ENCODE measurements at places on chromosomes 4 and X.

DNA sequence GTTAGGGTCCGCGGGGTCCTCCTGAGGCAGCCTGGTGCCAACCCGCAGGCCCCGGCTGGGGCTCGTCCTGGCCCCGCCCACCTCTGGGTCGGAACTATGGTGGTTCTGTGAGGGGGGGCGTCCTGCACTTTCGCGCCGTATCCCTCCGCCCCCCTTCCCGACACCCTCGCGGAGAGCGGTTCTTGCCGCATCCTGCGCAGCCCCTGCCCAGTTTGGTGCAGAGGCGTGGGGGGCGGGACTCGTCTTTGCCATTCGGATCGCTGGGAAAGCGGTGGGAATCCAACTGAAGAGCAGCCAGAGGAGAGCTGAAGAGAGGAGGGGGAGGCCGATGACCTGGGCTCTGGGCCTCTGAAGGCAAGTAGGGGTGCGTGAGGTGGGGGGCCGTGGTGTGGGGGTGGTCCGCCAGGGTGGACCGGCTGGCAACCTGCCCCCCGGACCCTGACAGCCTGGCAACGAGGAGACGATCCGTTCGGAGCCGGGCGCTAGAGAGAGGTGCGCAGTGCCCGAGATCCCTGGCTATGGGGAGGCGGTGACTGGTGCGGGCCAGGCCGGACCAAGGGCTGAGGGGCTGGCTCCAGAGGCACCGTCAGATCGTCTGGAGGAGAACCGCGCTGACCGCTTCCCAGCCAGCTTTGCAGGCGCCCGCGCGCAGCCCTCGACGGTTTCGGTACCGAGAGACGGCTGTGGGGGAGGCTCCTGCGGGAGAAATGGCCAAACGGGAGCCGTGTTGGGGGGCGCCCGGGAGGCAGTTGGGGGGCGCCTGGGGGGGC, at the start of gene GPRASP1:
Gene GPRASP1 (plus strand): TSS at position 242 of the 770 bp plus-strand sequence. CDS start 2,431 bp downstream, outside the sequence.
- DNase-seq = no peak

- no peak for DNase-seq
These were observed 49.3 kb downstream of the APELA start for GRCh38 chr4:164926301-164926700.

- no peak for DNase-seq
These were observed 1.2 kb upstream of the AMOT start for GRCh38 chrX:112841820-112842157.

GRCh38 chrX:133090236-133090809, 6.6 kb downstream of the USP26 start:
- DNase-seq = no peak

DNA sequence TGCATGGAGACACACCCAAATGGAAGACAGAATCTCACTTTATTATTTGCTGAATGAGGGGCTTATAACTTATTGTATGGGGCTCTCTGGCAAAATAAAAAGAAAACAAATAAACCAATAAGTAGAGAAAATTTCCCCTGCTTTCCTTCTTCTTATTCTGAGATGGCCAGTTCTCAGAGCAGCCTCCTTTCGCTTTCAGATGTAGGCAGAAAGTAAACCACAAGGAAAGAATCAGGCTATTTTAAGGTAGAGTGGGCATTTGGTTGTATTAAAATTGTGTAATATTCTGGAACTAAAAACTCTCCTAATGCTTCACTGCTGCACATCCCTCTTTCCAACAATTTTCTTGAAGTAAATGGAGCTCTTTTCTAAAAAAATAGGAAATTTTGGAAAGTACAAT, 241.8 kb downstream of the GALNTL6 start:
- no peak for DNase-seq

DNA sequence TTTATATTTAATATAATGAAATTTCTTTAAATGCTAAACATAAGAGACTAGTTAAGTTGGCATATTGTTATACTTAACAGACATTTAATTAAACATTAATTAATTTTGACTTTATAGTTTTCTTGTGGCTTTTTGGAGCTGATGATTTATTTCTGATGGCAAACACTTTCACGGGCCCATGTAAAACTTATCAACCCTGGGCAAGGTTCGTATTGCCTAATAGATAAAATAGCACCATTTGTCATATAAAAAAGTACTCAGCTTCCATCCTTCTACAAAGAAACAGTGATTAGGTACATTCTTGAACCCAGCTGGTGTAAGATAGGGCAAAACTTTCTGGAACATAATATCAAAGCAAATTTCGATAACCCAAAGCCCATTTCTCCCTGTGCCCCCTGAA, 63.2 kb downstream of the PAK3 start:
- DNase-seq = no peak

GRCh38 chr4:187480146-187481145, 515.1 kb upstream of the ZFP42 start:
- DNase-seq = no peak

DNA sequence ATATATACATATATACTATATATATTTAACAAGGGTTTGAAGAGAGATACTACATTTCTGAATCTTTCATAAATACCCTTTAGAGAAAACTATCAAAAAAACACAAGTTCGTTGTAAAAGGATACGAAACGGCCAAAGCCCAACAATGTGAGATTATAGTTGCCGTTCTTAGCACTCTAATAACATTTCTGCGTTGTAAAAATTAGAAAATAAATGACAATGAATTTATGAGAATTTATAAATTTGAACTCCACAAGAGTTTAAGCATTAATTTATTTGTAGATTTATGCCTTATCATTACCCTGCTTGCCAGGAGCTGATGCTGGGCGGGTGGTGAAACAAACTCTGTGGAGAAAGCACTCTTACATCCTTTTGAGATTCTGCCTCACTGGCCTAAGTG, 1.1 kb downstream of the WDR17 start:
- no peak for DNase-seq

- peak; percentile 36 for DNase-seq
These were observed 459.8 kb upstream of the DIPK2B start for GRCh38 chrX:45660477-45660876.

DNA sequence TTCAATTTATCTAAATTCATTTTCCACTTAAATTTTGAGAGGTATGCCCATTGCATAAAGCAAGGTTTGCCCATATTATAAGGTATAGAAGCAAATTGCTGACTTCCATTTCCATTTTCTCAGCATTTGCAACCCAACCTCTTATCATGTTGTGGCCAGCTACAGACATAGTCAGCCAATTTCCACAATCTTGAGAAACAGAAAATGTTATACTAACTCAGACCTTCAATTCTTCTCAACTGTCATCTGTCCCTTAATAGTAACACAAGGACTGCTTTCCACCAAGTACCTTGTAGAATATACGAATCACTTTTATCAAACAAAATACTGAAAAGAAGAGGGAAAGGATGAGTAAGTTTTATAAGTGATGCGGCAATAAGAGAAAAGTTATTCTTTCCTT, 11.2 kb upstream of the GRIA3 start:
- no peak for DNase-seq

DNA sequence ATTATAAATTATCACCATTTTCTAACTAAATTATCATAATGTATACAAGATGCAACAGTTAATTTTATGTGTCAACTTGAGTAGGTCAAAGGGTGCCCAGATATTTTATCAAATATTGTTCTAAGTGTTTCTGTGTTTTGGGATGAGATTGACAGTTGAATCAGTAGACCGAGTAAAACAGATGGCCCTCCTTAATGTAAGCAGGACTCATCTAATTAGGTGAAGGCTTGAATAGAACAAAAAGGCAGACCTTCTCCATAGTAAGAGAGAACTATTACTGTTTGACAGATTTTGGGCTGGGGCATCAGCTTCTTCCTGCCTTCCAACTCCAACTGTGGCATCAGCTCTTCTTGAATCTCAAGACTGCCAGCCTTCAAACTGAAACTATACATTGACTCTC, 185.8 kb downstream of the TRAM1L1 start:
- DNase-seq = no peak

GRCh38 chrX:9416562-9417348, 48.1 kb upstream of the TBL1X start:
- no peak for DNase-seq

DNA sequence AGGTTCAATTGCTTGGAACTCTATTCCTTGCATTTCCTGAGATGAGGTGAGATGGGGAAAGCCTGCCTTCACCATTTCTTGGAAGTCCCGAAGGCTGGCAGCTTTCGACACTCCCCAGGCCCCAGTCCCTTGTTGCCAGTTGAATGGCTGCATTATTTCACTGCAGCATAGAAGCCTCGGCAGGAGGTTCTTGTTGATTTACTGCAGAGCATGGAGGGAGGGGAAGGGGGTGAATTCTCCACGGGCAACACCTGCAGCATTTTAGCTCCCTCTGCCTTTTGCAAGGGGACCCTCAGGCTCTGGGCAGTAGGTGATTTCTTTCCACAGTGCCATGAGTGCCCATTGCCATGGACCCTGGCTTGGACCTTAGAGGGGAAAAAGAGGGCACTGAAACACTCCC, 10.7 kb upstream of the BCLAF3 start:
- DNase-seq = no peak

DNA sequence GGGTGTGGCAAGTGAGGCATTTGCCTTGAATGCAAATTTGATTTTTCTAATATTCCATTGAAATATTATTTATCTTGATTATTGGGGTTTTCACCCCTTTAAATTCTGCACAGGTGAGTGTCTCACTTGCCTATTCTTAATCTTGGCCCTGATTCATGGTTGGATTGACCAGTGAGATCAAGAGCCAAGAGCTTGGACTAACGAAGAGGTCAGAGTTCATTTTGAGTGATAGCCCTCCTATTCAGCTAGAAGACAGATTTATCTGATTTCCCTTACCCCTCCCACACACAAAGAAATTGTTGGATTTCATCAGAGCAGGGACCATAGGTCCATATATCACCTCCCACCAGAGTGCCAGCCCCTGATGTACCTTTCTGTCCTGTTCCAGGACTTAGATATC, 11.6 kb upstream of the ACOT9 start:
- no peak for DNase-seq

- peak; percentile 81 for DNase-seq
These were observed at the start of gene TMEM156 for GRCh38 chr4:39032218-39033085. TSS of gene TMEM156 (minus strand) at chr4:39032409. CDS start at chr4:39032313, 96 bp downstream.

DNA sequence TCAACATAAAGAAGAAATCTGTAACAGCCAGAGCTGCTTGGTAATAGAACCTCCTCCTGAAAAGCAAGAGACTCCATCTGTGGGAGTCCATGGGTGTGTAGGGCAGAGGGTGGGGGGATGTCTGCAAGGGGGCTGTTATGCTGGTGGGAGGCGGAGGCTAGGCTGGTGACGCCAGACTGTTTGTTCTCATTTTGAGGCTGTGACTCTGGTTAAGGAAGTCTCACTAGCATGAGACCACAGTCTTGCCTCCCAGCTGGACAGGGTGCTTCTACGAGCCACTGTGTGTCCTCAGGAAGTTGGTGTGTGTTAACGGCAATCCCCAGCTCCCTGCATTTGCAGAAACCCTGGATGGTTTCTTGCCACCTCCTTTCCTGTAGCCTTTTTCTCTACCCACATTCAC, 79.8 kb downstream of the NSUN7 start:
- no peak for DNase-seq

DNA sequence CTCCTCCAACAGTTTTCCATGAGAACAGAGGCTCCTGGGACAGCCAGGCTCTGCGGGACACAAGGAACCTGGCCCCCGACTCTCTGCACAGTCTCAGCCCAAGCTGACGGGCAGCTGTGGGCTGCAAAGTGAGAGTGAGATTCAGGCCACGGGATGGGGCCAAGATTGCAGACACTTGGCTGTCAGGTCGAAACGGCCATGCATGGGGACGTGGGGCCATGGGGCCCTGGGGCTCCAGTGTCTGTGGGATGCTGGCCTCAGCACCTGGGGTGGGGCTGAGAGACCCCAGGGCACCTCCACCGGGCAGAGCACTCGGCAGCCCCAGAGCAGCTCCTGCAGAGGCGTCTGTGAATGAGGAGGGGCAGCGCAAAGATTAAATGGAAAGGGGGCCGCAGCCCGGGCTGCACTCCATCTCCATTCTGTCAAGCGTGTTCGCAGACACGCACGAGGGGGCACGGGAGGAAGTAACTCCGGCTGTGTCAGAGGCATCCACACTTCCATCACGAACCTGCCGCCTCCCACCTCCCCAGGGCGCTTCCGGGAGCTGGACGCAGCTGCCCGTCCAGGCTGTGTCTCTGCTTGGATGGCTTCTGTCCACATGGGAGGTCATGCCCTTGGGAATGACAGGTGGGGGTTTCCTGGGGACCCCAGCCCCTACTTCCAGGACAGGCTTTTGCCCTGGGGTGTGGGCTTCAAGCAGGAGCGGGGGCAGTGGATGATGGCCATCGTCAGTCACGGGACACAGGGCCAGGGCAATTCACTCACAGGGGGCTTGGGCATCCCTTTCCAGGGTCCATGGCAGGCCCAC, 82.8 kb upstream of the NKX1-1 start:
- no peak for DNase-seq

DNA sequence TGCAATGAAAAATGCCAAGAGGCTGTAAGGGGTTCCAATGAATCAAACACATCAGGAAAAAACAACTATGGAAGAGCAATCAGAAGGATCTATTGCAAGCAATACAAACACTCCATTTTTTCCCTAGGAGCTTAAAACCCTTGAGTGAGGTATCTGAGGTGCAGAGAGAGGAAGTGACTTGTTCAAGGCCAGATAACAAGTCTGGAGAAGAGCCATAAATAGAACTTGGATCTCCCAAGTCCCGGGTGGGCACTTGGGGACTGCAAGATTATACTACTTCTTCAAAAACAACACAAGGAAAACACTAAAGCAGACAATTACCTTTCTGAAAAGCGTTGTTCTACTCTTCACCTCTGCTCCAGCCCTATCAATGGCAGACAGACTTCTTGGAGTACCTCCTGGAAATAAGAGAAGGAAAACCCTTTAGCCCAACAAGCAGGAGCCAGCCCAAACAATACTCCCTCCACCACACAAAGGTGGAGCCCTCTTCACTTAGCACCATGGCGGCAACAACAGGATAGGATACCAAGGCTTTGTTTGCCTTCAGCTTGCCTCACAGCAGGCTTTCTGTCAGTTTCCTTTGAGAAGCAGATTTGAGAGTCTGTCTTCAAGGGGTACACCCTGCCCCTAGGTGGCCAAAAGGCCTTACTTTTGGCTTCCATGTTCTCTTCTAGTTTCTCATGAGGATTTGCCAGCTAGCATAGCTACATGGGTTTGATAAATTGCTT, 26.0 kb downstream of the AIFM1 start:
- no peak for DNase-seq

GRCh38 chr4:63894161-63894560, 515.1 kb downstream of the TECRL start:
- no peak for DNase-seq

- DNase-seq = no peak
These were observed 23.8 kb downstream of the NWD2 start for GRCh38 chr4:37268319-37268718.

- DNase-seq = no peak
These were observed 41.3 kb upstream of the TXK start for GRCh38 chr4:48175328-48175727.

GRCh38 chrX:67720344-67720743, 176.5 kb downstream of the AR start:
- no peak for DNase-seq

- DNase-seq = no peak
These were observed 46.9 kb downstream of the ACOX3 start for GRCh38 chr4:8393593-8394038.

DNA sequence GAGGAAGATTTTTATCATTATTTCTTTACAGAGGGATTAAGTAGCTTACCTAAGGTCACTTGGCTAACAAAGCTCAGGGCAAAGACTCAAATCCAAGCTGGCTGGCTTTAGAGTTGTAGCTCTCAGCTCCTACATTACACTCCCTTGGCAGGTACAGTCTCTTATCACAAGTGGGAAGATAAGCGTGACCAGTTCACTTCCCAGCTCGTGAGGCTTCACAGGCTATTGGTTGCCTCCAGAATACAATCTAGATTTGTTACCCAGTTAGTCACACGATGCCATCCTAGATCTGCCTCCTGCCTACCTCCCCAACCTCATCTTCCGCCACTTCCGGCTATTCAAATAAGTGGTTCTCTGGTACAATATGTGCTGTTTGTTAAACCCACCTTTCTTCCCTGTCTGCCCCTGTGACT, 3.7 kb downstream of the MMRN1 start:
- DNase-seq = no peak

GRCh38 chr4:186032259-186032658, 36.7 kb upstream of the TLR3 start:
- DNase-seq = no peak

Measured in HL-60 (cell line).